ENCODE measurements at places on chromosomes 7 and 10. TPM values are rescaled to one million over a fixed set of nuclear protein-coding genes. Genes with fewer than 3 reads are reported as not detected.

The DRGX gene
- not detected for total RNA-seq

The SRGN gene
- not detected for total RNA-seq

GRCh38 chr10:126098226-126098581, 201.8 kb downstream of the FANK1 start:
- H3K4me3 ChIP-seq: no peak overlapping the region
- H3K27ac ChIP-seq: no peak overlapping the region
- H3K36me3 ChIP-seq: no peaks in the 10 kb centered on the region
- H3K4me1 ChIP-seq: no peaks in the 10 kb centered on the region
- H3K27me3 ChIP-seq: no peaks in the 10 kb centered on the region

GRCh38 chr7:135111379-135111778, 36.5 kb upstream of the TMEM140 start:
- no peak overlapping the region for H3K4me3 ChIP-seq
- DNase-seq: no peak
- no peak overlapping the region for H3K27ac ChIP-seq
- H3K4me1 ChIP-seq: no peaks in the 10 kb centered on the region
- no peaks in the 10 kb centered on the region for H3K36me3 ChIP-seq
- no peaks in the 10 kb centered on the region for H3K27me3 ChIP-seq

The KIF11 gene
- total RNA-seq: 19.9 TPM

The CPEB3 gene
- 4.5 TPM for total RNA-seq

DNA sequence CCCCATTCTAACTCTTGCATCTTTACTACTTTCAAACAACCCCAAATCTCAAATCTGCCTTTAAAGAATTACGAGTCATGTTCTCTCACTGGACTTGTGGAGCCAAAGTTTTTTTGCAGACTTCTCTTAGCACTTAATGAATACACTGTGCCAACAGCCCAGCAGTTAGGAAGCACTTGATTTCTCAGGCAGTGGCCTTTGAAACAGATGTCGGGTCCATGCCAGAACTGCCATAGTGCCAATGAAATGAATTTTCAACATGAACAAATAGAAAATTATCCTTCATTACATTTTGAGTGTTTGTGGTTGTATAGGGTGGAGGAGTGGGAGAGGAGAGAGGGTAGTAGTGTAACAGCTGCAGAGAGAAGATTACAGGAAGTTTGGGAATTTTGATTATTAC, 5.9 kb downstream of the BORCS7 start:
- no peaks in the 10 kb centered on the region for H3K27me3 ChIP-seq
- H3K36me3 ChIP-seq: no peaks in the 10 kb centered on the region
- no peaks in the 10 kb centered on the region for H3K4me1 ChIP-seq
- H3K4me3 ChIP-seq: no peak overlapping the region
- no peak overlapping the region for H3K27ac ChIP-seq

DNA sequence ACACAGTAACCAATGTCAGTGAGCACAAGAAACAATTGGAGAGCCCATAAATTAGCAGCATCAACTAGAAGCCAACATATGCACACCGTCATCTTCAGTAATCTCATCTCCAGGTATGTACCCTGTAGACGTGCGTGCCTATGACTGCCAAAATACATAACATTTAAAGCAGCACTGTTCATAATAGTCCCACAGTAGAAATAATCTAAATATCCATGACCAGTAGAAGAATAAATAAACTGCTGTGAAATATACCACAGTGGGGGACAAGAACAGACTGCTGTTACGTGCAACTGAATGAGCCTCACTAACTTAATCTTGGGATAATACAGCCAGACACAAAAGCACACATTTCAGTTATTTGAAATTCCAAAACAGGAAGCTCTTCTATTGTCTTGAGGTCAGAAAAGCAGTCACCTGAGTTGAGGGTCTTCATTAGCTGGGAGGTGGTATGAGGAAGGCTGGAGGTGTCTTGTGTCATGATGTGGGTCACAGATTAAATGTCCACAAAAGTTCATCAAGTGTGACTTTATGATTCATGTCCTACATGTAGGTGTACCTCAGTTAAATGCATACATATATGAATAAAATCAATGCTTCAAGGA, 454.2 kb upstream of the AKR1E2 start:
- H3K27me3 ChIP-seq: peaks cover 3% of the 10 kb centered on the region
- H3K27ac ChIP-seq: no peak overlapping the region
- H3K4me1 ChIP-seq: no peaks in the 10 kb centered on the region
- DNase-seq: no peak
- H3K4me3 ChIP-seq: no peak overlapping the region

The CYP2W1 gene
- total RNA-seq: 3.4 TPM

- H3K27me3 ChIP-seq: no peaks in the 10 kb centered on the region
- H3K4me3 ChIP-seq: no peak overlapping the region
- DNase-seq: peak; percentile 17
Measured at GRCh38 chr10:63760034-63760707, 239.0 kb downstream of the REEP3 start.

- H3K4me1 ChIP-seq: peaks cover 29% of the 10 kb centered on the region
- peak overlapping the region; percentile 72 for H3K27ac ChIP-seq
- H3K36me3 ChIP-seq: no peaks in the 10 kb centered on the region
- no peak overlapping the region for H3K4me3 ChIP-seq
- no peak for DNase-seq
- H3K27me3 ChIP-seq: no peaks in the 10 kb centered on the region
Measured at GRCh38 chr10:11338160-11338844, 273.1 kb downstream of the USP6NL start.

DNA sequence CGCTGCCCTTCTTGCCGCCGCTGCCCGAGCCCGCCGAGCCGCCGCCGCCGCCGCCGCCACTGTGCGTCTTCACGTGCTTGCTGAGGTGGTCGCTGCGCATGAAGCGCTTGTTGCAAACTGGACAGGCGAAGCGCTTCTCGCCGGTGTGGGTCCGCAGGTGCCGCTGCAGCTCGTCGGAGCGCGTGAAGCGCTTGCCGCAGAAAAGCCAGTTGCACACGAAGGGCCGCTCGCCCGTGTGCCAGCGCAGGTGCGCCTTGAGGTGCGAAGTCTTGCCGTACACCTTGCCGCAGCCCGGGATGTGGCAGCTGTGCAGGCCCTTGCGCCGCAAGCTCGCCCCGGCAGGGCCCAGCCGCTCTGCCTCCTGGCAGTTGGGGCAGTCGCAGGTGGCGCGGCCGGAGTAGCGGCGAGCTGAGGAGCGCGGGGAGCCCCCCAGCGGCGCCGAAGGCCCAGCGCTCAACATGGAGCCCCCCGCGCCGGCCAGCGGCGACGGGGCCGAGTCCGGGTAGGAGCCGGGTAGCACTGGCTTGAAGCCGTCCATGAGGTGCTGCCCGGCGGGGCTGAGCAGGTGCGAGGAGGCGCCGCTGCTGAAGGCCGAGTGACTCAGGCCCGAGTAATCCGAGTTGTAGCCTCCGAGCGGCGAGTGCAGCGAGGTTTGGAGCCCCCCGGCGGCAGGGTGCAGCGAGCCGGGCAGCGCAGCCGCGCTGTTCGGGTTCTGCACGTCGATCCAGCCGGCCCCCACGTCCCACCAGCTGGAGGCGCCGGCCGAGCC, 2.1 kb downstream of the SP8 start:
- no peak overlapping the region for H3K27ac ChIP-seq
- H3K36me3 ChIP-seq: no peaks in the 10 kb centered on the region
- H3K4me3 ChIP-seq: peak overlapping the region; percentile 53
- peaks cover 11% of the 10 kb centered on the region for H3K4me1 ChIP-seq

- no peaks in the 10 kb centered on the region for H3K36me3 ChIP-seq
- peak; percentile 38 for DNase-seq
- H3K4me1 ChIP-seq: peaks cover 12% of the 10 kb centered on the region
- H3K27ac ChIP-seq: no peak overlapping the region
Measured at GRCh38 chr10:571688-572451, 117.6 kb downstream of the DIP2C start.

The ATP6V0A4 gene
- total RNA-seq: 0.28 TPM

DNA sequence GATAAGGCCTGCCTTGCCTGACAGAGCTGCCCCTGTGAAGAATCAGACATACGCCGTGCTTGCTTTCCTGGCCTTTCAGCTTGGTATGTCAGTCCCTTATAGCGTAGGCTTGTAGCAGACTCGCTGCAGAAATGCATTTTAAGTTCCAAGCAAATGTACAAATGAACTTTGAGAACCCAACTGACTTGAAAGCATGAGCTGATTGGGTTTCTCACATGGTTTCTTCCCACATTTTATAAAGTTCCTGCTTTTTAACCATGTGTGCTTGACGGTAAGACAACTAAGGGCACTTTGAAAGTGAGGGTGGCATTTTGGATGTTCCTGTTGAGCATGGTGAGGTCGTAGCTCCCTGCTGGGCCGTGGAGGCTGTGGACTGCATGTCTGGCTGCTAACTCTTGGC, 62.6 kb downstream of the CCNY start:
- H3K27ac ChIP-seq: peak overlapping the region; percentile 26
- H3K4me3 ChIP-seq: no peak overlapping the region
- no peaks in the 10 kb centered on the region for H3K27me3 ChIP-seq
- no peaks in the 10 kb centered on the region for H3K36me3 ChIP-seq
- peaks cover 42% of the 10 kb centered on the region for H3K4me1 ChIP-seq
- DNase-seq: no peak

DNA sequence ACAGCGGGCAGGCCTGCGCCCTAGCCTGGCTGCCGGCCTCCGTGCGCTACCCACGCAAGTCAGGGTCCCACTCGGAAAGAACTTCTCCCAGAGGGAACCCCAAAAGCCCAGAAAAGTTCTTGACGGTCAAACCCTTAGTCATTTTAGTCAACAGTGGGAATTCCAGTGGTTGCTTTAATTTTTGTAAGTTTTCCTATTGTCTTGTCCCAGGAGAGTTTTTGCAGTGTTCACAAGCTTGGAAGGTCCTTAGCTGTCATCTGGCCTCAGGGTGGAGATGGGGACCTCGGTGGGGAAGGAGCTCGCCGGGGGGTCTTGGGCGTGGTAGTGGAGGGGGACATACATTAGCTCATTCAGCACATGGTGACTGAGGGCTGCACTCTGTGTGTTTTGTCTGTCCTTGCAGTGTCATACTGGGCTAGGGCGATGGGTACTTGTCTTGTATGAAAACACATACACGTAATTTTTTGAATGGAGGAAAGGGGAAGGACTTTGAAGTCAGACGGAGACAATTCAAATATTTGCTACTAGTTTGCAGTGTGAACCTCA, 736 bp downstream of the MINDY4 start:
- H3K36me3 ChIP-seq: no peaks in the 10 kb centered on the region
- no peaks in the 10 kb centered on the region for H3K4me1 ChIP-seq
- H3K27ac ChIP-seq: peak overlapping the region; percentile 44
- no peak for DNase-seq

The GIMAP4 gene
- 0.24 TPM for total RNA-seq

- no peak overlapping the region for H3K4me3 ChIP-seq
- H3K36me3 ChIP-seq: no peaks in the 10 kb centered on the region
- no peak overlapping the region for H3K27ac ChIP-seq
Measured at GRCh38 chr7:3168370-3168769, 124.7 kb upstream of the CARD11 start.

The SPDYE16 gene
- 1.1 TPM for total RNA-seq

DNA sequence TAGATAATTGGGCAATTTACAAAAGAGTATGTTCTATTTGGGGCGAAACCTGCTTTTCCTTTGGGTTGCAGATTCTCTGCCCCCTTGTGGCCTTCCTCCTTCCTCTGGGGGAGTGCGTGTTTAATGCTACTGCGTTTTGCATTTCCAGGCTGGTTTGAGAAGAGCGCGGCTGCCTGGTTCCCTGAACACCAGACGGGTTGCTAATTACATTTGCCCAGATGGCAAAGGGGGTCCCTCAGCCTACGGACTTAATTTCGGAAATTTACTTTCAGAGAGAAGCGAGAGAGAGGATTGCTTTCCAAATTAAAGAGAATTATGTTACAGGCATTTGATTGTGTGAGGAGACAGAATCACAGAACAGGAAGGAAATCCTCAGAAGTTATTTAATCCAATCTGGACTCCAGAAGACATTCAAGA, 91.9 kb upstream of the JAZF1 start:
- H3K27ac ChIP-seq: no peak overlapping the region
- H3K4me1 ChIP-seq: no peaks in the 10 kb centered on the region
- H3K36me3 ChIP-seq: no peaks in the 10 kb centered on the region
- no peaks in the 10 kb centered on the region for H3K27me3 ChIP-seq
- peak; percentile 71 for DNase-seq

DNA sequence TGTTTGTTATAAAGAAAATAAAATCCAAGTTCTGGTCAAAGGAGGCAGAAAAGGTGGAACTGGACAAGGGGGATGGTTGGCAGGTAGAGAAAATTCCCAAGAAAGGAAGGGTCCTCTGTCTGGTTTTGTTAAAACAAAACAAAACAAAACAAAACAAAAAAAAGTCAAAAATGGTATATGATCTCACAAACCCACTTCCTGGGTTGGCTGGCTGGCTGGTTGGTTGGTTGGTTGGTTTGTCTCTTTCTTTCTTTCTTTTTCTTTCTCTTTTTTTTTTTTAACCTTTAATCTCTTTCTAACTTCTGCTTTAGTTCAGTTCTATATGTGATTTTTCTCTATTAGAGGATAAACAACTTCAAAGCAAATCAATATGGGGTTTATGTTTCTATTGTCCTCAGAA, 41.1 kb upstream of the CPN1 start:
- no peaks in the 10 kb centered on the region for H3K36me3 ChIP-seq
- no peak overlapping the region for H3K4me3 ChIP-seq
- DNase-seq: no peak
- no peaks in the 10 kb centered on the region for H3K27me3 ChIP-seq

- H3K36me3 ChIP-seq: peaks cover 3% of the 10 kb centered on the region
- H3K4me1 ChIP-seq: peaks cover 4% of the 10 kb centered on the region
- no peak overlapping the region for H3K4me3 ChIP-seq
- H3K27ac ChIP-seq: no peak overlapping the region
- DNase-seq: no peak
Measured at GRCh38 chr7:74684473-74684872, 27.0 kb downstream of the GTF2I start.

DNA sequence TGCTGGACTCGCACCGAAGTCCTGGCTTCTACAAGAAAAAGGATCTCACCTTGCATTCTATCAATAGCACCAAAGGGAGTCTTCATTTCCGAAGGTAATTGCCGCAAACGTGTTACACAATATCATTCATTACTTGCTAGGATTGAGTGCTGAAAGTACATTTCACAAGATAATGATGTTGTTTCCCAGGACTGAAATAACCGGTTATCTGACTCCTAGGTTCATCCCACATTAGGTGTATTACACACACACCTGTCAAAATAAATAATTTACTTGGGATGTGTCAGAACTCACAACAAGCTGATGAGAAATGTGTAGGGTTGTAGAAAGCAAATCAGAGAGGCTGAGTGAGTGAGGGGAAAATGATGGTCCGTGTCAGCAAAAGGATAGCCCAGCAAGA, 219.4 kb upstream of the RHOBTB1 start:
- H3K4me3 ChIP-seq: no peak overlapping the region
- H3K27me3 ChIP-seq: no peaks in the 10 kb centered on the region
- DNase-seq: no peak
- no peaks in the 10 kb centered on the region for H3K4me1 ChIP-seq

DNA sequence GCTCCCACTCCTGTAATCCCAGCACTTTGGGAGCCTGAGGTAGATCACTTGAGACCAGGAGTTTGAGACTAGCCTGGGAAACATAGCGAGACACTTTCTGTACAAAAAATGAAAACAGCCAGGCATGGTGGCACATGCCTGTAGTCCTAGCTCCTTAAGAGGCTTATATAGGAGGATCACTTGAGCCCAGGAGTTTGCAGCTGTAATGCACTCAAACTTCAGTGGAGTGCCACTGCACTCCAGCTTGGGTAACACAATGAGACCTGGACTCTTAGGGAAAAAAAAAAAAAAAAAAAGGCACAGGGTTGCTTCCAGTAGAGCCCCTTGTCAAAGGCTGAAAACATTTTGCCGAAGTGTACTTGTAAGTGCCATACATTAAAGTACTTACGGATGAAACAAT, 195.3 kb downstream of the PHTF2 start:
- no peaks in the 10 kb centered on the region for H3K36me3 ChIP-seq
- DNase-seq: peak; percentile 11
- H3K4me1 ChIP-seq: no peaks in the 10 kb centered on the region
- no peak overlapping the region for H3K27ac ChIP-seq
- no peaks in the 10 kb centered on the region for H3K27me3 ChIP-seq
